ENCODE measurements at places on chromosomes 2 and 18.

DNA sequence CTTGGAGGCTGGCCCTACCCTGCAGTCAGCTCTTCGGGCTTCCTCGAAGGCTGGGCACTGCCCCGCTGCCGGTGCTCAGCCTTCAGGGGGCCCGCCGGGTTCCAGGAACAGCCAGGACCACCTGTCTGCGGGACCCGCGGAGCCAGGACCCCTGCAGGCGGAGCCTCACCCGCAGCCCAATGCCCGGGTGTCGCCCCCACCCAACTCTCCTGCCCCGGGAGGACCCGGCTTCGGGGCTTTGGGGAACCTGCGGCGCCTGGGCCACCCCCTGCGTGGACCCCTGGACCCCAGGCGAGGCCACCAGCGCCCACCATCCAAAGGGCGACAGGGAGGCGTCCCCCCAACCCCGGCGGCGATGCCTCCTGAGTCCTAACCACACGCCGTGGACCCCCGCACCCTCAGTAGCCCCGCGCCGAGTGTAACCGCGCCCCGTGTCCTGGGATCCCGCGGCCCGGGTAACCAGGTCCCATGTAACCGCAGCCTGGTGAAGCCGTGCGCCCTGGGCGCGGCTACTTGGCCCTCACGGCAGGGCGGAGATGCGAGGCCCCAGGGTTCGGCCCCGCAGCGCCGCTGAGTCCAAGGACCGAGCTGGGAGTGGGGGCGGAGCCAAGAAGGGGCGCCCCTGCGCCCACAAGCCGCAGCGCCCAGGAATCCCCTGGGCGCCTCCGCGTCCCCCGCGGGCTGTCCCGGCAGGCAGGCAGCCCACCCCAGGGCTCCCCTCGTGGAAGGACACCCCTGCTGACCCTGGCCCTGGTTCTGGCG lies 11.0 kb upstream of the UBE2F start:
- DNase-seq, result no peak

- no peak for DNase-seq
These were observed 69.6 kb upstream of the COL5A2 start for GRCh38 chr2:189249171-189249570.

DNA sequence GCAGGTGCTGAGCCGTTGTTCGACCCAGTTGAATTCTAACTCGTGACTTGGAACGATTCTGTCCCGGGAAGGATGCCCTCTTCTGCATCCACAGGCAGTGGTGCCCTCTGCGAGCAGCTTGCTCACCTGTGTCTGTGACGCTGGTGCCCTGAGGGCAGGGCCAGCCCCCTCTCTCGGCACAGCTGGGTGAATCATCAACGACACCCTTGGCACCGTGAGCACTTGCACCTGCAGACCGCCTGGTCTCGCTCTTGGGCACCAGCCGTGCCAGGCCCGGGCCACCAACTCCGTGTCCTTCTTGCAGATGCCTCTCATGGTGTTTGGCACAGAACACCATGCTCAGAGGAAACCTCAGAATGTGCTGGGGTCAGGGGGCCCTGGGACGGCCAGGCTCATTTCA lies 75.0 kb downstream of the SLC66A2 start:
- no peak for DNase-seq

GRCh38 chr2:63861220-63861822 lies 19.6 kb downstream of the UGP2 start:
- DNase-seq, result no peak

- DNase-seq, result no peak
These were observed 107.9 kb upstream of the TTC39C start for GRCh38 chr18:23906658-23907057.

- DNase-seq, result no peak
These were observed 1288.0 kb upstream of the ZEB2 start for GRCh38 chr2:145807968-145808367.

GRCh38 chr18:35038029-35038428 lies 3.2 kb upstream of the MAPRE2 start:
- DNase-seq, result no peak

- DNase-seq, result no peak
These were observed 32.8 kb upstream of the SLC14A1 start for GRCh38 chr18:45690975-45691815.

DNA sequence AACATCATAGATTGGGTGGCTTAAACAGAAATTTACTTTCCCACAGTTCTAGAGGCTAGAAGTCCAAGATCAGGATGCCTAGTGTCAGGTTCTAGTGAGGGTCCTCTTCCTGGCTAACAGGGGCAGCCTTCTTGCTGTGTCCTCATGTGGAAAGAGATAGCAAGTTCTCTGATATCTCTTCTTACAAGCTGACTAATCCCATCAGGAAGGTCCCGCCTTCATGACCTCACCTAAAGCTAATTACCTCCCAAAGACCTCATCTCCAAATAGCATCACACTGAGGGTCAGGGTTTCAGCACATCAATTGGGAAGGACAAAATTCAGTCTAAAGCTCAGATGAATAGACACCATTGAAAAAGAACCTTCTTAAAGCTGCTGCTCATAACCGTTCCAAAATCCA lies 22.9 kb downstream of the ACVR1 start:
- DNase-seq, result no peak

DNA sequence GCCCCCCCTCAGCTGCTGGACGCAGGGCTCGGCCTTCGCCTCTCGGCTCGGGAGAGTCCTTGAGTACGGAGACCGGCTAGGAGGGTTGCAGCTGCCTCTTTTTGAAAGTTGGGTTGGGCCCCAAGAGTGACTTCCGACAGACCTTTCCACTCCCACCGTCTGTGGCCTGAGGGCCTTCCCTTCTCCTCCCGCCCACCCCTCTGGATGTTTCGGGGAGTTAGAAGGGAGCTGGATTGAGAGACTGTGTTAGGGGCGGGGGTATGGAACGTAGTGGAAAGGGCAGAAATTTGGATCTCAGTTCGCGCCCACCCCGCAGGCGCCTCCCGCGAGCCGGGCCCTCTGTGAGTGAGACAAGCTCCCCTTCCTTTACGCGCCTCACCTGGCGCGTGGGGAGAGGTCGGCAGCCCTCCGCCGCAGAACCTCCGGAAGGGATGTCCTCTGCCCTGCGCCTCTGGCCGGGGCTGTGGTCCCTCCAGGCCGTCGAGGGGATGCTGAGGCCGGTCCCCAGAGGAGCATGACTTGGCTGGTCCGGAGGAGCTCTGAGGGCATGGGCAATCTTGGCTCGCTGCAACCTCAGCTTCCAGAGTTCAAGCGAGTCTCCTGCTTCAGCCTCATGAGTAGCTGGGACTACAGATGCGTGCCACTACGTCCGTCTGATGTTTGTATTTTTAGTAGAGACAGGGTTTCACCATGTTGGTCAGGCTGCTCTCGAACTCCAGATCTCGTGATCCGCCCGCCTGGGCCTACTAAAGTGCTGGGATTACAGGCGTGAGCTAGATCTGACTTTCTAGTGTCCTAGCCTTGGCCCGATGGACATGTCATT lies 15.9 kb downstream of the C2orf74 start:
- no peak for DNase-seq

DNA sequence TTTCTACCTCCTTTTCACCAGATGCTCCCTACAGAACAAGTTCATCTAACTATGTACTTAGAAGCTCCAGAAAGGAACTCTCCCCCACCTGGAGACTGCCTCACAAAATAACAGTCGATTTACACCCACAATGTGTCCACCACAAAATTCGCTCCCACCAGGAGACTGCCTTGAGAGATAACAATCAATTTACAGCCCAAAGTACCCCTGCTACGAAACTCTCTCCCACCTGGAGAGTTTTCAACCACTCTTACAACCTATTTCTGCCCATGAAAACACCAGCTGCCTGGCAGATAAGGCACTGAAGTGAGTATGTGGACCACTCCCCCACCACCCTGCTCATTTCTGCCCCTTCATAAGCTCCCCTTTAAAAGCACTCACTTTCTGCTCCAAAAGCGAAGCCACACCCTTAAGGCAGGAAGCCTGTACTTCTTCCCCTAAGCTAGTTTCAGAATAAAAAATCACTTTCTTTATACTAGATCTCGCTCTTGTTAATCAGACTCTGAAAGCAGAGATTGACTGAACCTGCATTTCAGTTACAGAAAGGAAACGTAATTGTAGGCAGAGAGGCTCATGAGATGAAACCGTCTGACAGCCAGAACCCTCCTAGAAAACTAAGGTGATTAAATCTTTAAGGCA lies 94.4 kb upstream of the RBBP8 start:
- DNase-seq, result no peak

DNA sequence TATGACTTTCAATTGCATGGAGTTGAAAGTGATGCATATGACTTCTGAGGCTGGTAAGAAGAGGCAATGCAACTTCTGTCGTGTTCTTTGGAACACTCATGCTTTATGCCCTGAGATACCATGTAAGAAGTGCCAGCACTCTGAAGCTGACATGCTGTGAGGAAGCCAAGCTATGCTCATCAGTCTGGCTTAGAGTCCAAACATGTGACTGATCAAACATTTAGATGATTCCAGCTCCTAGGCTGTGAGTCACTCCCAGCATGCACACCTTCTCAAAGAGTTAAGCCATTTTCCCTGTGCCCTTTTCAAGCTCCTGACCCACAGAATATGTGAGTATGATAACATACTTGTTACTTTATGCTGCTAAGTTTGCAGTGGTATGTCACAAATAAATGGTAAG lies 15.8 kb upstream of the VRK2 start:
- no peak for DNase-seq

DNA sequence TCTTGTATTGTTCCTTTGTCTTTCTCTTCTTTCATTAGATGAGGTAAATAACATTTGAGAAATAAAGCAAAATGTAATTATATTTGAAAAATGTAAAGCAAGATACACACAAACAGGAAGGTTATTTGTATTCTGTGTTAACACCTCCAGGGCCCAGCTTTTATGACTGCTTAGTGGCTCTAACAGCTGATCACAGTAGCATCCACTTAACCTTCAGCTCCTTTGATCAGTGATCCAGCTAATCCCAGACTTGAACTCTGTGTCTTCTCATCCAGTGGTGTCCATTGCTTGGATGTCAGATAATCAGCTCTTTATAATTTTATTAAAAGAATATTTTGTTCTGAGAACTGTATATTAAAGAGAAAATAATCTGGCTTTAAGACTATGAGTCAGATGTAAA lies 44.5 kb downstream of the PSMD14 start:
- DNase-seq, result no peak

GRCh38 chr2:222404151-222404905 lies 20.0 kb upstream of the SGPP2 start:
- DNase-seq, result no peak

DNA sequence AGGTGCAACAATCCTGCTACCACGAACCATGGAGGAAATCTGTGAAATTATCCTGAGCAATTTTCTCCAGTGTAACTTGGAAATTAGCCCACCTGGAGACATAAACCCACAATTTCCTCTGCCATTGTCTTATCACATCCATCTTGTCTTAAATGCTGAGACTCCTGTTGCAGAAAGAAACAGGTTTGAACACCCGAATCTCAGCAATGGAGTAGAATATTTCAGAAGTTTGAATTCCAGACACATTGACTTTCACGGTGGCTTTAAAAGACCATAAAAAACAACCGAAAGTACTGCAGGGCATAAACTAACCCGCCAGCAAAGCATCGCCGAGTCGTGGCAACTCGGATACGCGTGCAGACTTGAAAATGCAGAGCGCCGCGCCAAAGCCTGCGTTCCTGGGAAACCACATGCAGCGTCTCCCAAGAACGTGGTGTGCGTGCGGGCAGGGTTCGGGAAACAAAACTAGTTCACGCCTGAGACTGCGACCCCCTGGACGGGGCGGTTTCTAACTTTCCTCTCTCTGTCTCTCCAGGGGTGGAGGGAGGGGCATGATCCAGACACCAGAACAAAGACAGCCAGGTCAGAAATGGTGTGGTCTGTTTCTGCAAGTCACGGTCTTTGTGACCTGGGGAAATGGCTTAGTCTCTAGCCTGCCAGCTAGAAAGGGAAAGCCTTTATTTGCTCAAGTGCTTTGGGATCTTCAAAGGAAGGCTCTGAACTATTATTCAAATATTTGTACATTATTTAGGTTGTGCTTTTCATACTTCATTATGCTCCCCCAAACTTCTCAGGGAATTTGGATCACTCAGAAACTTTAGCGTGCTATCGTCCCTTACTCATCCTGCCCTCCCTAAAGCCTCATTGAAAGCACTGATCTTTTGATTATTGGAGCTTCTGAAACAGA lies 26.9 kb upstream of the KCTD1 start:
- DNase-seq, result no peak

DNA sequence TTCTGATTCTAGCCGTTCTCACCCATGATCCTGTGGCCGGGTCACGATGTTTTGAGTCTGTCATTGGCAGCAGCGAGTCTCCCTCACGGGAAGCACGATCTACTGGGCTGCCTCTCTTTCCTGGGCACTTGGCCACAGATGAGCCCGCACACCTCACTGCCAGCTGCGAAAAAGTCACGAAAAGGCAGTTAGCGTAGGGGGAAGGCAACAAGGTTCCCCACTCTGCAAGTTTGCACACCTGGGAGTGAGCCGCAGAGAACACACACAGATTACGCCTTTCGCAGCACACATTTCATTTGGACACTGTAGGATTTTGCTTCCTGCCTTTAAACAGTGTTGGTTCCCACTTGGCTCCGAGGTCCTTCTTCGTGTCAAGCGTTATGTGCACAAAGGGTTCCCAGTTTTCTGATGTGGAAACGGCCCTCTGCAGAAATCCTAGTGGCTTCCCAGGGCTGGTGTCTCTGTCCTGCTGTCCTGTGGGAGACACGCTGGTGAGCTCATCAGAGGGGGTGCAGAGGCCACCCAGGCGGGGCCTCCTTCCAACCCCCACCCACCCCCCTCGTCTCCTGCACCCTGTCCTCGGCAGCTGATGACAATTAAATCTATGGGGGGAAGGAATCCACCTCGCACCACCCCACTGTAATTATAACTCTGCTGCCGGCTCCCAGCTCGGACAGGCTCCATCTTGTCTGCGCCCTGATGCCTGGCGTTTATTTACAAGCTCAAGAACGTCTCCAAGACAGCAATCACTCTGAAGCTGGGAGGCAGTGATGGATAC lies 157.3 kb upstream of the SALL3 start:
- no peak for DNase-seq

DNA sequence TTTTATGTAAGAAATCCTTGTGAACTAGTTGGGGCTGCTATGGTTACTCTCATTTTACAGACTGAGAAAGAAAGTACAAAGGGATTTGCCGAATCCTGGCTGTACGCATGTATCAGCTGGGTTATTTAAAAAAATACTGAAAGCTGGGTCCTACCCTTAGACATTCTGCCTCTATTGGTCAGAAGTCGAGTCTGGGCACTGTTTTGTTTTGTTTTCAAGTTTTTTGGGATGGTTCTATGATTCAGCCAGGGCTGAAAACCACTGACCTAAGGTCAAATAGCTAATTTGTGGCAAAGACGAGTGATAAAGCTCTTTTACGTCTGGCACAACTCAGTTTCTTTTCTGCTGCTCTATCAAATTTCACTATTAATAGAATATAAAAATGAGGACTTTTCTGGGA lies 5.9 kb upstream of the SLC8A1 start:
- no peak for DNase-seq

- DNase-seq, result no peak
These were observed 253.4 kb downstream of the GBX2 start for GRCh38 chr2:235914756-235915155.

- DNase-seq, result no peak
These were observed 478.8 kb downstream of the PLCL1 start for GRCh38 chr2:198283146-198283545.

GRCh38 chr2:38164881-38165280 lies 88.9 kb upstream of the CYP1B1 start:
- DNase-seq, result no peak

Measured in NCI-H1436 treated with DMSO at 0.1 percent for 48 hours (cell line).